ENCODE measurements at places on chromosomes 5 and 9. TPM values are rescaled to one million over a fixed set of nuclear protein-coding genes. Genes with fewer than 3 reads are reported as not detected.

Gene EGFLAM
- 1.9 TPM for total RNA-seq

Gene GRAMD2B
- total RNA-seq: 1.3 TPM

Gene LHX3
- not detected for total RNA-seq

Gene IL3
- not detected for total RNA-seq

Gene STOML2
- 332 TPM for total RNA-seq

Gene SLC6A7
- total RNA-seq: not detected

Gene MLANA
- not detected for total RNA-seq
